KG1 (cell line): ENCODE measurements at places on chromosomes 7 and 10.

GRCh38 chr10:128429835-128430513, 303.8 kb upstream of the MKI67 start:
- DNase-seq = no peak

DNA sequence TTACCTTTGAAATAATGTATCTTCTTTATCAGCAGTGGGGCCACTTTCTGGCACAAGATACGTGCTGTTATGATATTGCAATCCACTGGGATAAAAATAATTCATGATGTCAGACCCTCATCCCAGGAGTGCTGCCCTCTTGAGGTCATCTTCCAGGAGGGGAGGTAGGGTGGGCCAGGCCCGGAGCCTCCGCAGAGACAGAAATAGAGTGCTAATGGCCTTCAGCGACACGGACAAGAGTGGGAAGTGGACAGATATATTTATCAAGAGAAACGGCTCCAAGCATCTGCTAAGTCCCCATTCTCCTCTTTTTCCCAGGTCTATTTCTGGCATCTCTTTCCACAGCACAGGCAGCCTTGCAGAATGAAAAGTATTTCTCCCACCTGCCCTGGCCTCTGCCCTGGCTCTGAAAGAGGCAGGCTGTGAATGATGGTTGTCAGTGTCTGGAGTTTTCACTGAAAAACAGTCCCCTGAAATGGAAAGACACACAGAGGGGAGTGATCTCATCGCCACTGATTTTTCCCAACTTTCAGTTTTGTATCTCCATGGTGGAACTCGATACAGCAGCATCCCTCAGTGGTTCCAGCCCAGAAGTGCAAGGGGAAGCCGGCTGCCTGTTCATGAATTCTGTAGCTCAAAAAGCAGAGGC, 251.7 kb upstream of the MYO3A start:
- DNase-seq = no peak

DNA sequence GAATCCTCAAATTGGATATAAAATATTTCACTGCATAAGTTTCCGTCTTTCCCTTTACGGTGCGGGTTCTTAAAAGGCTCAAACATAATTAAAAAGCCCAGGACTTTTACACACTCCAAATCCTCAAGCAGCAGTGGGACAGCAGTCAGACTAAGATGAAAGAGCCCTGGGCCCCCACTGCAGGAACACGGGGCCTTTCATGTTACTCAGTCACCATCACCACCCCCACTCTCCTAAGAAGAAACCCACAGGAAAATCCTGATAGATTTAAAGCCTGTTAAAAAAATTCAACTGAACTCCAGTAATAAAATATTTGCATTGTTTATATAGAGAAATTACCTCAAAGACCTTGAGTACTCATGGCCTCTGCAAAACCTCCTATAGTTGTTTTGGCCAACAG, 74.0 kb upstream of the TRIL start:
- no peak for DNase-seq

DNA sequence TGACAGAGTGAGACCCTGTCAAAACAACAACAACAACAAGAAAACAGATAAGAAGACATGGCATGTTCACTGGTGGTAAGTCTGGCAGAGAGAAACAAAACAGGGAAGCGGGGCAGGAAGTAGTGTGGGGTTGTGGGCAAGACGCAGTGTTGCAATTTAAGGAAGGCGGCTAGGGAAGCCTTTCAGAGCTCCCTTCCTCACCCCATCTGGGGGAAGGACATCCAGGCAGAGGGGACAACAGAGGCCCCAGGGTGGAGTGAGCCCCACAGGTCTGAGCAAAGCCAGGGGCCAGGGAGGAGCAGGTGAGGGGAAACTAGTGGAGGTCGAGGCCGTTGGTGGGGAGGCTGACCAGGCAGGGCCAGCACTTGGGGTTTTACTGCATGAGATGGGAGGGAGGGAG, 16.8 kb downstream of the LAT2 start:
- DNase-seq = peak; percentile 40

DNA sequence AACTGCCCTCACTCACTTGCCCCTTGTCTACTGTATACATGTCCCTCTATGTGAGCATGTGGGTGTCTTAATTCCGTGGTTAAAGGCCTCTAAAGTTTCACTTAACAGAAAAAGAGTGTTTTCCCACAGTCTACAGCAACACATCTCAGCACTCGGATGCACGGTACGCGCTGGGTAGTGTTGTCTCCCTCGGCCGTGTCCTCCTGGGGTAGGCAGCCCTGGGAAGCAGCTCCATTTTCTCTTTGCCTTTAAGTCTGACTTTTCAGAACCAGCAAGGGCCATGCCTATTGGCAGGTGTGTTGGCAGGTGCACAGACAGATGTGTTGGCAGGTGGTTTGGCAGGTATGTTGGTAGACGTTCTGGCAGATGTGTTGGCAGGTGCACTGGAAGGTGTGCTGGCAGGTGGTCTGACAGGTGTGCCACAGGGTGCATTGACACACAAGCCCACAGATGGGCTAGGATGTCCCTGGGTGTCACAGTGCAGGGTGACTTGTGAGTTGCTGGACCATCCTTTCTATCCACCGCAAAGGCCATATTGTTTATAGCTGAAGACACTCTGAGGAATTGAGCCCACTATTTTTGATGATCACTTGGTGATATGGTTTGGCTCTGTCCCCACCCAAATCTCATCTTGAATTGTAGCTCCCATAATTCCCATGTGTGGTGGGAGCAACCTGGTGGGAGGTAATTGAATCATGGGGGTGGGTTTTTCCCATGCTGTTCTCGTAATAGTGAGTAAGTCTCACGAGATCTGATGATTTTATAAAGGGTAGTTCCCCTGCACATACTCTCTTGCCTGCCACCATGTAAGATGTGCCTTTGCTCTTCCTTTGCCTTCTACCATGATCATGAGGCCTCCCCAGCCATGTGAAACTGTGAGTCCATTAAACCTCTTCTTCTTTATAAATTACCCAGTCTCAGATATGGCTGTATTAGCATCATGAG, 296.9 kb downstream of the TNS3 start:
- no peak for DNase-seq

GRCh38 chr7:98283887-98284222, 2.4 kb downstream of the BRI3 start:
- DNase-seq = no peak

DNA sequence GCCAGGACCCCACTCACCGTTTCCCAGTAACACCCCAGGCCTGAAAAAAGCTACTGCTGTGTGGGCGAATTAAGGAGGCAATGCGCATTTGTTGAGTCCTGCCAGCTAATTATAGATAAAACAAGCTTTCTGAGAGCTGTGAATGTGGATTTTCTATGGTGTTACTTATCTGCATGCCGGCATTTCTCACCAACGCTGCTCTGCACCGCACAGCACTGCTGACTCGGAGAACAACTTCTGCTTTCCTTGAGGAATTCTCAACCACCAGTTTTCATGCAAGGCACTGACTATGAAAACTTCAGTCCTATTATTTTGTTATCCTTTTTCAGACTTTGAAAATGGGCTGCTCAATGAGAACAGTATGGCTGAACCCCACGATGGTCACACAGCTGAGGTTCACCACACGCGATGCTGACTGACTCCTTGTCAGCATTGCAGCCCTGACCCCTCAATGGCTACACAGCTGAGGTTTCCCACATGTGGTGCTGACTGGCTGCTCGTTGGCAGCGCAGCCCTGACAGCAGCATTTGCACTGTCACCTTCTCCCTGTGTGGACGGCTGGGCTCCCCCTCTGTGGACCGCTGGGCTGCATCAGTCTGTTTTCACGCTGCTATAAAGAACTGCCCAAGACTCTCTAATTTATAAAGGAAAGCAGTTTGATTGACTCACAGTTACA, 190.6 kb downstream of the DIP2C start:
- no peak for DNase-seq

DNA sequence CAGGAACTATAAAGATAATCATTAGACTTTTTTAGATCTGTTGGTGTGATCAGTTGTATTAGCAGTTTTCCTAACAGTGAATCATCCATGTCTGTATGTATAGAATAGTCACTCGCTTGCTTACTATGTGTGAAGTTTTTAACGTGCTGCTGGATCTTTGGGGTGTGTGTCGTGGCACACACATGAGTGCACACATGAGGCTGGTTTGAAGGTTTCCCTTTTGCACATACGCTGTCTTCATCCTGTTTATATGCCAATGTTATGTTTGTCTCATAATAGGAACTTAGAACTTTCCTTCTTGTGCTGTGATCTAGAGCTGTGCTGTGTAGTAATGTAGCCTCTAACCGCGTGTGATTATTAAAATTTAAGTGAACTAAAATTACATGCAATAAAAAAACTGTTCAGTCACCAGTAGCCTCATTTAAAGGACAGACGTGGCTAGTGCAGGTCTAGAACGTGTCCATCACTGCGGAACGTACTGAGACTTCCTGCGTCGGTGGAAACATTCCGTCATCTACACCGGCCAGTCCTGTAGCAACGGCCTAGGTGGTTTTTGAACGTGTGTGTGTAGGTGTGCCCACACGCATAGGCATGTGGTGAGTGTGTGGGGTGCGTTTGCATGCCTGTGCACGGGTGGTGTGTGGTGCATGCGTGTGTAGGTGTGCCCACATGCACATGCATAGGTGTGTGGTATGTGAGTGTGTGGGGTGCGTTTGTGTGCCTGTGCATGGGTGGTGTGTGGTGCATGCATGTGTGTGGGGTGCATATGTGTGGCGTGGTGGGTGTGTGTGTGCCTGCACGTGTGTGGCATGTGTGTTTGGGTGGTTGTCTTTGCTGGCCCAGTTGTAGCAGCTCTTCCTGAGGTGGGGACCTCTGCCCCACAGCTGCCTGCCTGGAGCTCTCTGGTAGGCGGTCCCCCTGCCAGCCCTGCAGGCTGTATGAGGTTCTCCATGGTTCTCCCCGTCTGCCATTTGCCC, 56.6 kb downstream of the INPP5A start:
- no peak for DNase-seq

GRCh38 chr7:48515171-48515570, 343.9 kb downstream of the ABCA13 start:
- DNase-seq = no peak

DNA sequence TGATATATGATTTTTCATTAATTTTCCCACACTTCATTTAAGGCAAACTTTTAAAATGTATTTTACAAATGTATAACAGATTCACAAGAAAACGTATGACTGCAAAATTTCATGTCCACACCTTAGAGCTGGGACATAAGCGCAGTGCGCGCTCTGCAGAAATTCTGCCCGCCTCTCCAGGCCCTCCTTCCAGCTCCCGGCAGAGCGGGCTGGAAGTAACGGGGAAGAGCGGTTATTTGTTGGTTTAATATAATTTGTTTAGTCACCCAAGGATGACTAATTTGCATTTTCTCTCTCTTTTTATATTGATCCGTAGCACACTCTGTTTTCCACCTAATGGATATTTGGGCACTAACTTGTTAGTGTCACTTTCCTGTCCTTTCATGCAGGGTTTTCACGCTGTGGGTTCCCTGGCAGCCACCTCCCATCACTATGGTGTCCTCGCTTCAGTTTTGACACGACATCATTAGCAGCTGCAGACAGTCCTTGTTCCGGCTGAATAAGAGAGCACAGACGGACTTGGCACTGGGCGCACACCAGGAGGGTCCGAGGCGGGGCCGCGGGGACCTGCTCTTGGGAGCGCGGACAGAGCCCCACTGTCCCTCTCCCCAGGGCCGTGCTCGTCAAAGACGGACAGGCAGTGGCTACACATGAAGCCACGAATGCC, 129.2 kb upstream of the SEC61G start:
- DNase-seq = no peak

GRCh38 chr7:36473454-36474282, 84.0 kb downstream of the ANLN start:
- DNase-seq = peak; percentile 19

- DNase-seq = no peak
Measured at GRCh38 chr7:61576-62360, 130.6 kb upstream of the FAM20C start.

GRCh38 chr7:90773269-90773668, 177.1 kb downstream of the CDK14 start:
- DNase-seq = no peak

DNA sequence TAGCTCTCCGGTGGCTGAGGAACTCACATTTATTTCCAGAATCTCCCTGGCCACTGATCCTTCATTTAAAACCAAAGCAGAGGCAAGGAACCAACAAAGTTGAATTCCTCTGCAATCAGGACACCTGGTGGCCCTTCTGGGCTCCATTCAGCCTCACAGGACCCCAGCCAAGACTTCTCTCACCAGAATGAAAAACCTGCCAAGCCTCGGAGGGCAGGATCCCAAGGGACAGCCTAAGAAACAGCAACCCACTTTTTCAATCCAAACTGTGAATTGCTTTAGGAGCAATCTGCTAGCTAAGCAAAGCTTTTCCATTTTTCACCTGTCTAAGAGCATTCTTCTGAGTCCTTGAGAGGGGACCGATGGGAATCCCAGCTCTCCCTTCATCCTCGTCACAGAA, 34.6 kb downstream of the OAT start:
- no peak for DNase-seq

GRCh38 chr7:27960415-27960814, 220.2 kb downstream of the JAZF1 start:
- DNase-seq = no peak

GRCh38 chr7:129561677-129562359, 49.7 kb upstream of the NRF1 start:
- no peak for DNase-seq

- no peak for DNase-seq
Measured at GRCh38 chr10:1162481-1163203, 106.5 kb downstream of the WDR37 start.

GRCh38 chr10:79223091-79224048, 123.9 kb upstream of the PPIF start:
- no peak for DNase-seq

DNA sequence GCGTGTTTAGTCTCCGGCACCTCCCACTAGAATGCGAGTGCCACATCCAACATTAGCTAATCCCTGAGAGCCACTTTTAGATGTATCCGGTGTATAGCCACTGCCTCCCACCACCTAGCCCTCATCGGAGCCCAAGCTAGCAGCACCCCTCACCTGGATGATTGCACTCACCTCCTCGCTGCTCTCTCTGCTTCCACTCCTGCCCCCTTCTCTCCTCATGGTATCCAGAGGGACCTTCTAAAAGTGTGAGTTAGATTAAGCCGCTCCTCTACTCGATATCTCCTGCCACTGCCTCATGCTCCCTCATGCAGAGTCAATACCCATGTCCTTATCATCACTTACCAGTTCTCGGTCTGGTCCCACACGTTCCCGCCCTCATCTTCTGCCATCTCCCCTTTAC, 125.3 kb downstream of the RAB11FIP2 start:
- DNase-seq = no peak

- no peak for DNase-seq
Measured at GRCh38 chr7:116630932-116631671, 40.9 kb upstream of the MET start.

DNA sequence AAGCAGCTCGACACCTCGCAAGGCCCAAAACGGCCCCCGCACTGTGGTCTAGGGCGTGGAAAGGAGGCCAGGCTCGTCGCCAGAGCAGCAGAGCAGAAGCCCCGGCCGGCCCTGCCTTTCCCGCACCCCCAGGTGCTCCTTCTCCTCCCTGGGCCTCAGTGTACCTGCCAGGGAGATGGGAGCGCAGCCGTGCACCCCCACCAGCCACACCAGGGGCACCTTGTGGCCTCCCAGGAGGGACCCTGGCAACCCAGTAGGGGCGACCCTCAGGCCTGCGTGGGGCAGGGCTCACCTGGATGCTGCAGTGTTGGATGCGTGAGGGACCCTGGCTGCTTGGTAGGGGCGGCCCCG, 9.5 kb downstream of the PDGFA start:
- DNase-seq = no peak
